ENCODE measurements at places on chromosomes 4 and X.

DNA sequence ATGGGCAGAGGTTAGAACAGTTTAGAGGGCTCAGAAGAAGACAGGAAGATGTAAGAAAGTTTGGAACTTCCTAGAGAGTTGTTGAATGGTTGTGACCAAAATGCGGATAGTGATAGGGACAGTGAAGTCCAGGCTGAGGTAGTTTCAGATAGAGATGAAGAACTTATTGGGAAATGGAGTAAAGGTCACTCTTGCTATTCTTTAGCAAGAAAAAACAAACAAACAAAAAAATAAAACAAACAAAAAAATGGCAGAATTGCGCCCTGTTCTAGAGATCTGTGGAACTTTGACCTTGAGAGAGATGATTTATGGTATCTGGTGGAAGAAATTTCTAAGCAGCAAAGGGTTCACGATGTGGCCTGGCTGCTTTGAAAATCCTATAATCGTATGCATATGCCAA, 185.1 kb upstream of the SFRP2 start:
- DNase-seq: no peak

GRCh38 chr4:8525383-8526120, 54.6 kb upstream of the GPR78 start:
- no peak for DNase-seq

DNA sequence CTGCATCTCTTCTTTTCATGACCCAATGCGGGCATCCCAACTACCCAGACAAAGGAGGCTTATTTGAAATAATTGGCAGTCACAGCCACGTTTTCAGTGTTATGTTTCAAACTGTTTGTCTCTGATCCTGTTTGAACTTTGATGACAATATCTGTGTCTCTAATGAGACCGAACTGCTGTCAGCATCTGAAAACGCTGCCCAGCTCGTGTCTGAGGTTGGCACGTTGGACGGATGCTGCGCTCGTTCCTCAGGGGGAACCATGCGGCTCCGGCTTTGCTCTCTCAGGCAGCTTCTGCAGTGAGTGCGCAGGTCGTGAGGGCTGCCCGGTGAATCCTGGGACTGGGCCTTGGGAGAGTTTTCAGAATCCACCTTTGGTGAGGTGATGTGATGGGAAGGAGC, 58.4 kb upstream of the SORBS2 start:
- DNase-seq: no peak

DNA sequence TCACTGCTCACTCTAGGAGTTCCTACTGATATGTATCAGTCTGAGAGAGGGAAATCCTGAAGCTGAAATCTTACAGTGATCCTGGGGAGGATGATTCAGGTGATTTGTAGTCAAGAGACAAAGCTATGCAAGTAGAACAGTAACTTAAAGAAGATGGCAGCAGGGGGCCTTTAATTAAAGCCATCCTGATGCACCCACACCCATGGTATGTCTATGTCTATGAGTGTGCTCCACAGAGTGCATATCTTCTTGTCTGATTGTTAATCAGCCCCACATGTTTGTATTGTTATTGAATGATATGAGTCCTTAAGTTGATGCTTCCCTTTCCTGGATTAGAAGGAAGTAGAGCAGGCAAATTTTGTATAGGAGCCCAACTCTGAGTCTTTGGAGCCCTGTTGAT, 78.8 kb downstream of the NHS start:
- DNase-seq: no peak

GRCh38 chr4:54687887-54688841, 30.4 kb downstream of the KIT start:
- DNase-seq: no peak

DNA sequence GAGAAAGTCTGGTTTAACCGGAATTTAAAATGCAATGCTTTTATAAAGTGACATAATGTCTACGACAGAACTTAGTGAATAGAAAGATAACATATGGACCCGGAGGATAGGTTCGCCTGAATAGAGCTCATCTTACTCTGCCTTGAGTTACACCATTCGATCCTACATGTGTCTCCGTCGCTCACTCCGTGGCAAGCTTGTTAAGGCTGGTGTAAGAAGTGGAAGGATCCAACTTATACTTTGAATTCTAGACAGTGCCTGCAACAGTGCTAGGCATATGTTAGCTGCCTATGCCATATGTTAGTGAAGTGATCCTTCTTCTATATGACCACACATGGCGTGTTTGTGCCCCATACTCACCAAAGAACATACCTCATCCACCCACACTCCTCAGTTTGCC, 50.9 kb downstream of the SEL1L3 start:
- DNase-seq: no peak
